ENCODE measurements at places on chromosomes 1 and 21.

DNA sequence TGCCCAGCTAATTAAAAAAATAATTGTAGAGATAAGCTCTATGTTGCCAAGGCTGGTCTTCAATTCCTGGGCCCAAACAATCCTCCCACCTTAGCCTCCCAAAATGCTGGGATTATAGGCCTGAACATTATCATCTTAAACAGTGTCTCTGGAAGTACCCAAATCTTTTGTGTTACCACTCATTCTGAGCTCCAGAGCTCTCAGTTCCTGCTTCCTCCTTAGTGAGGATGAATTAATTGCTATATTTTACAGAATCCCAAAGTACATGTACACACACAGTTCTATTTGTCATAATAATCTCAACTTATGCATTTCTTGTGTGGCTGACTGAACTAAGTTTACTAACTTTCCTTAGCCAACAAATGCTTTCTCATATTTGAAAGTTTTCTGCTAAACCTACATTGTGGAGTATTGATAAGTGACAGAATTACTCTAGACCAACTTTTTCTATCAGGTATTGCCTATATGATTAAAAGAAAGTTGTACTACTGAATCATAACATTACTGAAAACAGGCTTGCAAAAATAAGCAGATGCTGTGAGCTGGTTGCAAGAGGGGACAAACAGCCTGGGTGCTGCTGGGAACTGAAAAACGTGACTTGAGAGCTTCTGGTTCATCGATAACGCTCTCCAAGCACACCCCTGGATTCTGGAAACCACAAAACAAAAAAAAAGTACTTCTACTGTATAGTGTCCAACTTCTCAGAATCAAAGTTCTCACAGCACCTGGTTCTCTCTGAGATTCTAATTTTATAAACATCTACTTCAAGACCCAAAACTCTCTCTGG, 15.3 kb downstream of the VAV3 start:
- no peak for DNase-seq

- no peak for DNase-seq
Measured at GRCh38 chr1:169707912-169708604, 3.4 kb downstream of the SELL start.

DNA sequence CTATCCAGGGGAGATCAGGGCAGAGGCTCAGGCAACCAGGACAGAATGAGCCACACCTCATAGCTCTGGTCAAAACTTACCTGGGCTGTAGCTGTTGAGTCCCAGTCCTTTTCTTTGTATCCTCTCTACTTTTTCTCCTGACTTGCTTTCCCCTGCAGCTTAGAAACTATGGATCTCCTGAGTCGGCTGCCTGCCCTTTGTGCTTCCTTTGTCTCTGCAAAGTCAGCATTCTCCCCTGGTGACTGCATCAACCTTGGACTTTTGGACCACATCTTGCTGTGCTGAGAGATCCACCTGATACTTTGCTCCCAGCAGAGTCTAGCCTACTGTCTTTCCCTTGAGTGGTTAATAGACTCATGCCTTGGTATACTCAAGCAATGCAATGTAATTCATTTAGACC, 353.3 kb downstream of the SIPA1L2 start:
- DNase-seq = no peak

- no peak for DNase-seq
Measured at GRCh38 chr1:31723828-31724359, 20.1 kb upstream of the COL16A1 start.

DNA sequence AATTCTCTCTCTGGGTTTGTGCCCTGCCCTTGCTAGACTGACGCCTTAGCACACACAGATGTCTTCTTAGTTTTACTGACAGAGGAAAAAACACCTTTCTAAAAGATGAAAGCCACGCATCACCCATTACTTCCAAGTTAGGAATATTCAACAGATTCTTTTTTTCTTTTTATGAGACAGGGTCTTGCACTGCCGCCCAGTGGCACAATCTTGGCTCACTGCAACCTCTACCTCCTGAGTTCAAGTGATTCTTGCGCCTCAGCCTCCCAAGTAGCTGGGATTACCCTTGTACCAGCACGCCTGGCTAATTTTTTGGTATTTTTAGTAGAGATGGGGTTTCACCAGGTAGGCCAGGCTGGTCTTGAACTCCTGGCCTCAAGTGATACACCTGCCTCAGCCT, 169.2 kb downstream of the APP start:
- DNase-seq = no peak

DNA sequence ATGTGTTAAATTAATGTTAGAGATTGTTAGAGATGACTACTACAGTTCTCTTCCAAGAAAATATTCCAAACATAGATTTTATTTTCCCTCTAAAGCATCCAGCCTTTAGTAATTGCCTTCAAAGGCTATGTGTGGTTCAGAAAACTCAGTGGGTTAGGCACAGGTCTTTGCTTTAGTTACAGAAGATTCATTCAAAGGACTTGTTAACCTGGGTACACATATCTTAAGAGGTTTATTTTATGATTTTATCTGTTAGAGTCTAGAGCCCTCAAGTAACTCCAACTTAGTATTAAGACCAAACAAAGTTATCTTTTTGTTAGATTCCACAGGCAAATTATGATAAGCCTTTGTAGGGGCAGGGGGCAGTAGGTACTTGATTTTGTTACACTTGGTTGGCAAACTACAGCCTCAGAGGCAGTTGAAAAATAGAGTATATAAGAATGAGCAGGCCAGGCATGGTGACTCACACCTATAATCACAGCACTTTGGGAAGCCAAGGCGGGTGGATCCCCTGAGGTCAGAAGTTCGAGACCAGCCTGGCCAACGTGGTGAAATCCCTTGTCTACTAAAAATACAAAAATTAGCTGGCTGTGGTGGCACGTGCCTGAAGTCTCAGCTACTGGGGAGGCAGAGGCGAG, 37.9 kb downstream of the CXADR start:
- no peak for DNase-seq

DNA sequence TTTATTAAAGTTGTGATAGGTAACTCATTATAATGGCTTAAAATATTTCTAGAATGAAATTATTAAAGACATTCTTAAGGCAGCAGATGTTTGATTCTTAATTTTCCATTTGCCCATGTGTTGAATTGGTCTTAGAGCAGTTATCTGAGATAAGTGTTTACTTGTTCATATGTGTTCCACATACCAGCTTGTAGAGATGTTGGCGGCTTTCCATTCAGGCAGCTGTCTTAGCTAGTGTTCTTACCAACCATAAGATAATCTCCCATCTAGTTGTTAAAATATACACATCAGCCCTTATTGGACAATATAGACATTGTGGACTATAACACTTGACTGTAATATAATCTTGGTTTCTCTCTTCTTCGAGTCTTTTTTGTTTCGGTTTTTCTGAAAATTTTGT, 1372.9 kb upstream of the ADGRL2 start:
- DNase-seq = no peak

DNA sequence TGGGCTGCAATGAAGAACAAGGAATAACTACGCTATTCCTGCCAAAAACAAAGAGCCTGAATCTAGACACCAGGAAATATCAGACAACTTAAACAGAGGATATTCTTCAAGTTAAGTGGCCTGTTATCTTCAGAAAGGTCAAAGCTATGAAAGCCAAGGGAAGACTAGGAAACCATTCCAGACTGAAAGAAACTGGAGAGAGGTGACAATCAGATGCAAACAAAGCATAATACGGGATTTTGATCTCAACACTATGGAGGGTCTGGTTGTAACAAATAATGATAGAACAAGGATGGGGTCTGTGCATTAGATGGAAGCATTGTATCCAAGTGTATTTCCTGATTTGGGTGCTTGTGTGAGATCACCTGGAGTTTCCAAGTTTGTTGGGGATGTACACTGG, 2.7 kb downstream of the EPRS1 start:
- no peak for DNase-seq

DNA sequence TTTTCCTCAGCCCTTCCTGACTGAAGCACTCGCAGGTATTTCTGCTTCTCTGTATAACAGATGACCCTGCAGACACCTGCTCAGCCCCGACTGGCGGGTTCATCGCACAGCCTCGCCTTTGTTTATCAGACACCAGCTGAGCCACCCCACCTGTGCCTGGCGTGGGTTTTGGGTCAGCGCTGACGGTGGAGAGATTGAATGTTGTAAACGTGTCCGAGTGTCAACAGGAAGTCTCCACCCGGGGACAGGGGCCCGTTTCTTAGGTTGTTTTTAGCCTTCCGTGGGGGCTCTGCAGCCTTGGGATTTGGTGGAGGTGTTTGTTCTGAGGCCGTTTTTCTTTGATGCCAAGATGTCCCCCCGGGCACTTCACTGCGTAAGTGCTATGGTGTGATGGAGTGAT, 60.1 kb downstream of the COL18A1 start:
- DNase-seq = no peak

- DNase-seq = no peak
Measured at GRCh38 chr1:46183079-46183847, 7.0 kb upstream of the P3R3URF start.

DNA sequence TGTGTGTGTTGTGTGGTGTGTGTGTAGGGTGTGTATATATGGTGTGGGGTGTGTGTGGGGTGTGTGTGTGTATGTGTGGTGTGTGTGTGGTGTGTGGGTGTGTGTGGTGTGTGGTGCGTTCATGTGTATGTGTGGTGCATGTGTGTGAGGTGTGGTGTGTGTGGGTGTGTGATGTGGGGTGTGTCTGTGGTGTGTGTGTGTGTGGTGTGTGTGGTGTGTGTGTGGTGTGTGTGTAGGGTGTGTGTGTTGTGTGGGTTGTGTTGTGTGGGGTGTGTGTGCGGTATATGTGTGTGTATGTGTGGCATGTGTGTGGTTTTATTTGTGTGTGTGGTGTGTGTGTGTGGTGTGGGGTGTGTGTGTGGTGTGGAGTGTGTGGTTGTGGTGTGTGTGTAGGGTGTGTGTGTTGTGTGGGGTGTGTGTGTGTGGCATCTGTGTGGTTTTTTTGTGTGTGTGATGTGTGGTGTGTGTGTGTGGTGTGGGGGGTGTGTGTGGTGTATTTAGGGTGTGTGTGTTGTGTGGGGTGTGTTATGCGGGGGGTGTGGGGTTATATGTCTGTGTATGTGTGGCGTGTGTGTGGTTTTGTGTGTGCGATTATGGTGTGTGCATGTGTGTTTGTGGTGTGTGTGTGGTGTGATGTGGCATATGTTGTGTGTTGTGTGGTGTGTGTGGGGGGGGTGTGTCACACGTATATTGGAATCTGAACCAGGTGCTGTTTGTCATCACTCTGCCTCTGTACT, 17.1 kb upstream of the ZBTB21 start:
- DNase-seq = no peak

- DNase-seq = no peak
Measured at GRCh38 chr1:119964673-119965363, 68.5 kb upstream of the ADAM30 start.
